ENCODE measurements at places on chromosomes 12 and 14. TPM values are rescaled to one million over a fixed set of nuclear protein-coding genes. Genes with fewer than 3 reads are reported as not detected.
A peak's percentile ranks its signal among the peaks of the same experiment; 100 is the strongest.

MIPOL1 gene
- polyA plus RNA-seq, result 5.2 TPM

DNA sequence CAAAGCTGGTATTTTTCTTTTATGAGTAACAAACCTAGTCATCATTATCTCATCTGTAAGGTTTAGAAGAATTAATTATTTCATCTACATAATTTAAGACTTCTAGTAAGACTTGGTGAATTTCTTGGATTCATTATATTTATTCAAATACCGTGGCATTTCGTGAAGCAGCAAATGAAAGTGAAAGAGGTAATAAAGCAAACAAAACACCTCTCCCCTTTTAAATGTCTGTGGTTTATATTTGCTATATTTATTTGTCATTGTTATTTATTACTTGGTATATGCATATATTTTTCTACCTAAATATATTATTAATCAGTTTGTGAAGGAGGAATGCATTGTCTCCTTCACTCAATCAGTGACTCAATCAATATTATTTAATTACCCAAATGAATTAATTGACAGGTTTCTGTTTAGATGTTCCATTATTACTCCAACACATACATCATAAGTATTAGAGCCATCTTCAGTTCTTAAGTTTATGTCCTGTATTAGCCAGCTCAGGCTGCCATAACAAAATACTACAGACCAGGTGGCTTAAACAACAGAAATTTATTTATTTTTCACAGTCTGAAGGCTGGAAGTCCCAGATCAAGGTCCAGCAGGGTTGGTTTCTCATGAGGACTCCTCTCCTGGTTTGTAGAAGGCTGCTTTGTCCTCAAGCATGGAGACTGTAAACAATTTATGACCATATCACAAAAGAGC lies 6.6 kb downstream of the CFAP54 start:
- no peak for DNase-seq

DNA sequence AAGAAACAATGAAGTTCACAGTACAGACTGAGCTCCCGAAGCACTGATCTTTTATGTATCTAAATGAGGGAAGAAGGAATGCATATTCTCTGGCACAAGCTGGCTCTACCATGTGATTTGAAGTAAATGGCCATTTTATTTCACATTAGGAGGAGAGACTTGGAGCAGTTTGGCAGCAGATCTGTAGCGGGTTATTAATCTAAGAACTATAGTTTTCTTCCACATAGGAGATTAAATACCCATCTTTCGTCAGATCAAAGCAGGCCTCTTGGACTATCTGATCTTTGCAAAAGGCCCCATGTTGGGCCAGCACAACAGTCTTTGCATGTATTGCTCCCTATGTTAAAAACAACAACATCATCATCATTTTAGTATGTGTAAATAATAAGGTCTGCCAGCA lies 477.8 kb downstream of the ZFP36L1 start:
- DNase-seq, result no peak

GDF11 gene
- 3.6 TPM for polyA plus RNA-seq

GRCh38 chr14:104732931-104733681 lies 9.1 kb downstream of the ADSS1 start:
- DNase-seq, result peak; percentile 62

FGF6 gene
- not detected for polyA plus RNA-seq

GRCh38 chr12:69936214-69936731 lies 111.2 kb downstream of the MYRFL start:
- DNase-seq, result no peak

DNA sequence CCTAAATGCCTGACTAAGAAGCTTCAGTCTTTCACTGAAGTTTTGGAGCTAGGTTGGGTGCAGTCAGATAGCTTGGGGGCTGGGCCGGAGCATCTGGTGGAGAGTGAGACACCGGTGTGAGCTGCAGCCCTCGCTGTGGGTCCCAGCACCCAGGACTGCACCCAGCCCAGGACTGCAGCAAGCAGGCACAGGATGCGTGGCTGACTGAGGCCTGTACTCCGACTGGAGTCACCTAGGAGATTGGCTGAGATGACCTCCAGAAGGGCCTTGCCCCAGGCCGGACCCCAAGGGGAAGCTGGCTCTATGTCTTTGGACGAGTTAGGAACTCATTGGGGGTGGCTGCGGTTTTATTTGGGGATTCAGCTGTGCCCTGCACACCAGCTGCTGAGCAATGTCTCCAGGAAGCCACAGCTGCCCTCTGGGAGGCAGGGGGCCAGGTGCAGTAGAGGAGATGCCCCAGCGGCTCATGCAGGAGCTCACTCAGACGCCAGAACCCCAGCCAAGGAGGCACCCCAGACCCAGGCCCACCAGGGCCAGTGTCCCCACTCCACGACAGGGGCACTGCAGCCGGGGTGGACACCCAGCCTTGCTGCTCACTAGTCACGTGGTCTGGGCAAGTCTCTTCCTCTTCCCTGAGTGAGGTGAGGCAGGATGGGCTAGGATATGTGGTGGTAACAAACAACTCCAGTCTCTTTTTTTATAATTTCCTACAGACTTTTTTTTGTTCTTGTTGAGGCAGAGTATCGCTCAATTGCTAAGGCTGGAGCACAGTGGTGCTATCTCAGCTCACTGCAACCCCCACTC lies 31.8 kb upstream of the RCOR1 start:
- no peak for DNase-seq

DNA sequence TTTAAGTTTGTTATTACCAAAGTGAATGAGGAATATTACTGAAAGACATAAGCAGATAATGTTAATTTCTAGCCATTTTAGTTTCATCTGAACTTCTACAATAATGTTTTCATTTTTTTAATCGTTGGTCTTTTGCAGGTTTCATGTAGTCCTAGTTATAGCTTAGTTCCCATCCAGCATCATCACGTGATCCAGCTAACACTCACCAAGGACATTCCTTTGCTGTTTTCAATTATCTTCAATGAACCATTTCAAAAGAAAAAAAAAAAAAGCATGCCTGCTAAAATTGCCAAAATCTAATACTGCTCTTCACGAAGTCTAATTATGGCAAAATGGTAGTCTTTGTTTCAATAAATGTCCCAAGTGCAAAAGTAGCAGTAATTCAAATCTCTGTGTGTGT lies 187.7 kb upstream of the ATXN7L3B start:
- DNase-seq, result no peak

RAD9B gene
- polyA plus RNA-seq, result 0.25 TPM

DNA sequence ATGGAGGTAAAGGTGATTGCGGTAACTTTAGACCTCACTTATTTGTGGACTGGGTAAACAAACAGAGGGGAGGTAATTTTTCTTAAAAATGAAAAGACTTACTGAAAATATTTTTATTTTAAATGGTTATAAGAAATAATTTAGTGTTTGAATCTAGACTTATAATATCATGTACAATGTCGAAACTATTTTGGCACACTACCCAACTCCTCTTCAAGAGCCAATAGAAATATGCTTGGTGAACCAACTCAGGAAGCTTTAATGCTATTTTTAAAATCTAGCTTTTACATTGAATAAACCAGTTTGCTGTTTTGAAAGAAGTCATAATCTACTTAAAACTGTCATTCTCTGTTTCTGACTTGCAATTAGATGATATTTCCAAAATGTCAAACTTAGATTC lies 175.8 kb upstream of the NPAS3 start:
- DNase-seq, result no peak

LRFN5 gene
- polyA plus RNA-seq, result not detected

GRCh38 chr14:76293923-76294322 lies 82.0 kb upstream of the ESRRB start:
- peak; percentile 4 for DNase-seq

CNOT2 gene
- 87.7 TPM for polyA plus RNA-seq

DNA sequence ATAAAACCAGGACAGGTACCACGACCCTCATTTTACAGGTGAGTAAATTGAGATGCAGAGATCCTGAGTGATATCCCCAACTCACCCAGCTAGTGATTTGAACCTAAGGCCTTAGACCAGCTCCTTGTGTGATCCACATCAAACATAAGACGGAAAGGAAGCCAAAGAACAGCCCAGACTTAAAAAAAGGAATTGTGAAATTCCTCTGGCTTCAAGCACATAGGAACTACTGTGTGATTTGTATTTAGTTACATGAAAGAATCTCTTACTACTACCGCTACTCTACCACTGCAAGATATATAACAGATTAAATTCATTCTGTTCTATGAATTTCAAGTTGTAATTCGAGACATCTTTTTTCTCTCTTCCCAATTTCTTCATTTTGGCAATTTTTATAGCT lies 10.5 kb downstream of the E2F7 start:
- no peak for DNase-seq

MYH6 gene
- not detected for polyA plus RNA-seq

FIGNL2 gene
- polyA plus RNA-seq, result 0.46 TPM

GRCh38 chr12:46473634-46474329 lies 101.2 kb upstream of the SLC38A2 start:
- DNase-seq, result peak; percentile 96

OR6C6 gene
- not detected for polyA plus RNA-seq

DNA sequence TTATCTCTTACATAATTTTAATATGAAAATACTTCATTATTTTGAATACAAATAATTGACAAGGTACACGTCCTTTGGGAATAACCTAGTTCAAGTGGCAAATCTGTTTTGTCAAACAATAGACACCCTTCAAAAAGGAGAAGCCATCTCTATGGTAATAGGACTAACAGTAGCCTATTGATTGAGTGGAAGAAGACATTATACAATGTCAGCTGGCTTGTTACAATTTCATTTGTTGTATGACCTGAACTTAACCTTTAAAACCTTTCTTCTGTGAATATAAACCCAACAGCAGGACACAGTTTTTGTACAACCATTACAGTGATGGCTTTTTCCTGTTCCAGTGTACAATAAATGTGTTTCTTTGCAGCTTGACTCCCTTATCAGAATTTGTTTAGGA lies 8.1 kb downstream of the TMEM260 start:
- DNase-seq, result no peak

DNA sequence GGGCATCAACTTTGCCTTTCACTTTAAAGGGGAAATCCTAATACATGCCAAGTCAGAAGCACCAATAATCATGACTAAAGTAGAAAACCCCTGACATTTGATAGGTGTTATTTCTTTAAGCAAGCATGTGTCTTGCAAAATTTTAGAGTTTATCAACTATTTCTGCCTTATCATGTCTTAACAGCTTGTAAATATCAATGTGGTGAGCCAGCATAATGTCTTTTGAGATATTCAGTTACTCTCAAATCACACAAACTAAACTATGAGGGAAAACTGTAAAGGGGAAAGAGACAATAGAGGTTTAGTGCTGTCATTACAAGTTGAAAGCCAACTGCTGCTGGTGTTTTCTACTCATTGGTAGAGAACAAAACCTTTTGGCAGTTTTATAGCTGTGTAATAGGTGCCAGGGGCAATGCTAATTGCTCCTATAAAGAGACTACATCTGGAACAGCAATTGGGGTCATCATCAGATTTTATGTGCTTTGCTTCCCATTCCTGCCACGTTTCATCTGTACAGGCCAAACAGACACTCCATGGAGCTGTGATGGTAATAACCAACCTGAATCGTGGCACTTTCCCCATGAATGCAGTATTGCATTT lies 1027.4 kb downstream of the FSCB start:
- no peak for DNase-seq

SLC17A8 gene
- not detected for polyA plus RNA-seq

- DNase-seq, result no peak
Measured at GRCh38 chr12:120497524-120498150, 1.7 kb downstream of the DYNLL1 start.

DNA sequence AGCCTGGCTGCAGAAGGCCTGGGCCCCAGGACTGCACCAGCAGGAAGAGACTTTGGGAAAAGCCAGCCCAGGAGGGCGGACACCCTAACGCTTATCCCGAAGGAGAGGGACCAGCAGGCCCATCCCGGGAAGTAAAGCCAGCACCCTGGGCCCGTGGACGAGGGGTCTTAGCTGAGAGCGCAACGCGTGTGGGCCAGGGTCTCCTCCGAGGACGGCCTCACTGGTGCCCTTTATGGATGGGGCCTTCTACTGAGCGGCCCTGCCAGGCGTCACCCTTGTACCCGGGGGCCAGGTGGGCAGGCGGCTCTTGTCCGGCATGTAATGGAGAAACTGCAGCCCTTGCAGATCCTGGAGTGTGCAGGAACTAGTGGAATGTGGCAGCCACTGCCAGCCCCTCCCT lies 14.1 kb downstream of the TEDC1 start:
- DNase-seq, result no peak

DNA sequence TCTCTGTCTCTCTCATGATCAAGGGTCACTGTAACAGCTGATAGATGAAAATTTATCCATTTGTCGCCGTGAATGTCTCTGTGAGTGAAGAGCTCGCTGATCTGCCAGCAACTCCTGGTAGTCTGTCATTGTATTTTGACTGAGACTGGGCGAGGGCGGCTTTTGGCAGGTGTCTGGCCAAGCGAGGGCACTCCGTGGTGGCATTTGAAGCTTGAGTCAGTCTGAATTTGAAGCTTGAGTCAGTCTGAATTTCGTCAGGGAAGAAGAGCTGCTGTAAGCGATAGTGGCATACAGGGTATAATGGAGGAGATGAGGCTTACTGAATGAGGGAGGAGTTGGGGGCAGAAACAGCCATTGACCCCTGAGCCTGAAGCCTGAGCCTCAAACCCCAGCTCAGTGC lies 56.8 kb upstream of the FAM181A start:
- no peak for DNase-seq

DNA sequence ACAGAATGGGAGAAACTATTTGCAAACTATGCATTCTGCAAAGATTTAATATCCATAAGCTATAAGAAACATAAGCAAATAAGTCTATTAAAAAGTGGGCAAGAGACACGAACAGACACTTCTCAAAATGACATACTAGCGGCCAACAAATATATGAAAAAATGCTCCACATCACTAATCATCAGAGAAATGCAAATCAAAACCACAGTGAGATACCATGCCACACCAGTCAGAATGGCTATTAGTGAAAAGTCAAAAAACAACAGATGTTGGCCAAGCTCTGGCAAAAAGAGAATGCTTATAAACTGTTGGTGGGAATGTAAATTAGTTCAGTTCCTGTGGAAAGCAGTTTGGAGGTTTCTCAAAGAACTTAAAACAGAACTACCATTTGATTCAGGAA lies 121.3 kb downstream of the KCNMB4 start:
- DNase-seq, result no peak

GRCh38 chr14:94112513-94113063 lies 2.1 kb downstream of the IFI27 start:
- no peak for DNase-seq

DNA sequence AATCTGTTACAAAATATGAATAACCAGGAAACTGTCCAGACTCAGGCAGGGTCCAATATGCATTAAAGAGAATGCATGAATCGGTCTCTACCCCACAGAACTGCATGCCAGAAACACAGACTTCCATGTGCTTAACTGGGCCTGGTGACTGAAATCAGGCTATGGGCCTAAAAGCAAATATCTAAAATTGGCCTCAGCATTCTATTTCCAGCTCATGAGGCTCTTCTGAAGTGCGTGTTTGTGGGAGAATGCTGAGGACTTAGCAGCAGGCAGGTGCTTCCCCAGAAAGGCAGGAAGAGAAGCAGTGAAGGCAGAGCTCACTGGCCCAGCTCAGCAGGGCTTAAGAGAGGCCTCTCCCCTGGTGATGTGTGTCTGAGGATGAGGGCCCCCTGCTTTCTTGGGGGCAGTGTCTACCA lies 48.5 kb downstream of the ADGRD1 start:
- no peak for DNase-seq

BDKRB1 gene
- 2.8 TPM for polyA plus RNA-seq
